Uterus (tissue), 4 donors: ENCODE measurements at places on chromosomes 6 and 20.

- DNase-seq = no peak
These were observed 43.0 kb downstream of the RALGAPB start for GRCh38 chr20:38515631-38516030.

GRCh38 chr20:24727795-24728194 is 221.3 kb upstream of the CST7 start:
- DNase-seq = no peak

DNA sequence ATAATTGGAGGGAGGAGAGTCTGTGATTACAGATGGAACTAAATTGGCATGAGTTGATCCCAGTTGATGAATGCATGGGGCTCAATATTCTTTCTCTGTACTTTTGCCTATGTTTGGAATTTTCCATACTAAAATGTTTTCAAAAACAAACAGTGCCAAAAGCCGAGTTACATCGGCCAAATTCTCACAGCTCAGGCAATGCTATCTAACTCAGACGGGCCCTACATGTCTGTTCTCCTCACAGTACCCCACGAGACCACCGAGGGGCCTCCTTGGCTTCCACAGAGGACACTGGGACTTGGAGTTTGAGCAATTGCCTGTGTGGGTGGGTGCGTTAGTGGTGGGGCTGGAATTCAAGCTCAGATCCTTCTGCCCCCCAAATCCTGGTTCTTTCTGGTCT is 413.2 kb downstream of the CDH26 start:
- DNase-seq = no peak

DNA sequence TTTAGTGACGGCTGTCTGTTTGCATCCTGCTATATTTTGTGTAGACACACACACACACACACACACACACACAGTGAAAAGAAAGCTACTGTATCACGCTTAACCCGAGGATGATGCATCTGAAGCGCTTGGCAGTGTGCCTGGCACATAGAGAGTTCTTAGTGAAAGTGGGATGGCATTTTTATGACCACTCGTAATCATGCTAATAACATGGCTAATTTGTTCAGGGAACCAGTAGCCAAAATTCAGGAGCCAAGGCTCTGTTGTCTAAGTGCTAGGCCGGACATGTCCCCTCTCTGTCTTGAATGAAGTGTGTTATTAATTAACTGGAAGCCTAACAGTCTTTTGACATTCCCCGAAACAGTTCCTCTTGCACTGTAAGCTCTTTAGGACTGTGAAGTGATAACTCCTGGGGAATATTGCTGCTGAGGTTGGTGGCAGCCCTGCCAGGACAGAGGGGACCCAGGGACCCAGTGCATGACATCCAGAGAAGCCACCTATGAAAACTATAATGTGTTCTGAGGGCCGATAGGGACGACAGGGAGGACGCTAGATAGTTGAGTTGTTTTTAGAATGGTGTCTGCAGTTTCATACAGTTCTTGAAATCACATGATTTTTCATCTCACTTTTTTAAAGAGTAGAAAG is 45.0 kb upstream of the IRF4 start:
- peak; percentile 44 for DNase-seq

DNA sequence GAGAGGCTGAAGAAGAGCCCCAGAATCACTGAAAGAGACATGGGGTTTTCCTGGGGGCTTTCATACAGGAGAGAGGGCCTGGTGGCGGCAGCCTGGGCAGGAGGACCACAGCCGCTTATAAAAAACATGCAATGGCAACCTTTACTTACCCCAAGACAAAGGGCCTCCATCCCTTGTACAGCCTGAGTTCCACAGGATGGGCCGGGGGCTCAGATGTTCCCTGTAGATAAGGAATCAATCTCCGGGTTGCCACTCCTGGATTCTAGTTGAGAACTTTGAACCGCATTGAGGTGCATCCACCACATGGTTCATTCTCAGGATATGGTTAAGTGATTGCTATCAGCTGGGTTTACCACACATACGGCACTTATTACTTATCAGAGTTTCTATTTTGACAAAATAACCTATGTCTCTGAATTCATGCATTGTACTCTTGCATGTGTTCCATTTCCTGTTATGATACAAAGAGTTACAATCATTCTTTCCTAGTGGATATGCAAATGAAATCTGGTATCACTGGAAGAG is 677.6 kb downstream of the KIF16B start:
- no peak for DNase-seq

DNA sequence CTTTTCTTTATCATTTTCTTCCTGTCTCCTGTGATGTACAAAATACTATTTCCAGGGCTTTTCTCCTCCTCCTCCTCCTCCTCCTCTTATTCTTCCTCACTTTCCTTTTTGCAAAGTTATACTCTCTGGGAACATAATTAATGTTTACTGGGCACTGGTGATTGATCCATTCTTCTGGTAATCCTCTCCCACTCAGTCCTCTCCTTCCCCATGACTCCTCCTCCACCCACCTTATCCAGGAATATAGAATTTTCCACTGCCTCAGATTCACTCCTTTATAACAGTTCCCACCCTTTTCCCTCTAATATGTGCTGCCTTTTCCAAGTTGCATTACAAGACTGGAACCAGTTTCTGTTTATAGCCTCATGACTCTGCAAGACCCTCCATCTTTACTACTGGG is 62.5 kb upstream of the IYD start:
- DNase-seq = no peak

GRCh38 chr20:51542571-51543421 is at the start of gene NFATC2:
Gene NFATC2, minus strand, starts transcription at chr20:51542719. Its CDS starts 220 bp downstream, at chr20:51542499.
- no peak for DNase-seq

GRCh38 chr6:142408409-142408808 is 106.6 kb downstream of the ADGRG6 start:
- DNase-seq = no peak

GRCh38 chr6:46381057-46381456 is 110.2 kb downstream of the RCAN2 start:
- no peak for DNase-seq

- no peak for DNase-seq
These were observed 74.6 kb upstream of the NNAT start for GRCh38 chr20:37446286-37447032.

- no peak for DNase-seq
These were observed 14.7 kb upstream of the CCDC167 start for GRCh38 chr6:37514321-37514771.

GRCh38 chr20:9427430-9428291 is 86.7 kb upstream of the LAMP5 start:
- DNase-seq = no peak

- peak; percentile 78 for DNase-seq
These were observed at the start of gene SIRPA for GRCh38 chr20:1894951-1895673. Gene SIRPA, plus strand, starts transcription at chr20:1895407. Its CDS starts 41 bp downstream, at chr20:1895448.

GRCh38 chr6:94350833-94351232 is 931.5 kb upstream of the EPHA7 start:
- DNase-seq = no peak

DNA sequence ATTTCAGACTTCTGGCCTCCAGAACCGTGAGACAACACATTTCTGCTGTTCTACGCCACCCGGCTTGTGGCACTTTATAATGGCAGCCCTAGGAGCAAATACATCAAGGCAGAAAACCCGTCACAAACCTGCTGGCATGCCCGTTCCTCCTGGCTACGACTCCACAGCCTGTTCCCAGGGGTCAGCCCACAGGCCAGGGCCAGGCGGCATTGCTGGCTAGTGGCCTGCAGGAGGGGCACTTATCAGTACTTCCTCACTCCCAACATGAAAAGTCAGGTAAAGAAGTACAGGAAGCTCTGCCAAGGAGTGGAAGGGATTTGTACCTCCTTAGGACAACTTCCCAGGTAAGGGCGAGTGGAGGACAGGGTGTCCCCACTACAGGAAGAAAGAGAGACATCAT is 223.1 kb upstream of the AGPAT4 start:
- no peak for DNase-seq

DNA sequence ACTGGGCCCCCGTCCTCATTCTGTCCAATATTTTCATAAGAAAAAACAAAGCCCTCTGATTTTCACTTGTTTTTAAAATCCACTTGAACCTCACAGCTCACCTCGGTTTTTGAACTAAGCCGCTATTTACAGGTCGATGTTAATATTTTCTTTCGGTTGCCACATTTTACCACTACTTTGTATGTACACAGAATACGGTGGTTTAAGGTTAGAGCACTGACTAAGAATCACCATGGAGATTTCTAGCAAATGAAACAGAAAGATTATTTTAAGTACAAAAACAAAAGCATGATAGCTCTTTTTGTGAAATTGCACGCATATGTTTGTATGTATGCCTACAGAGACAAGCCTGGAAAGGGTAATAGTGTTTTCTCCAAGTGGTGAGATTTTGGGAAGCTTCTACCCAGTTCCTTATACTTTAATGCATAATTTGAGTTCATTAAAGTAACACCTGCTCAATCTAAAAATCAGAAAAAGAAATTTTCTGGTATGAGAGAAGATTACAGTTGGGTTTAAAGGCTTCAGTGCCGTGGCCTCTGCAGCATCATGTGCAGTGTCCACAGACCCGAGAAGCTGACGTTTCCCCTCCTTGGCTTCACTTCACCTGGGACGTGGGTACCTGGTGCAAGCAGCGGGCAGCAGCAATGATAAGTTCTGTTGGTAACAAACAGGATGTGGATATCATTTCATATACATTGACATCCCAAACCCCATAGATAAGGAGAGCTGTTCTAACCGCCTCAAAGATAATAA is 144.0 kb downstream of the UST start:
- DNase-seq = no peak

- peak; percentile 78 for DNase-seq
These were observed 80.7 kb upstream of the CCN6 start for GRCh38 chr6:111973118-111973761.

GRCh38 chr20:61259741-61260140 is 7.7 kb downstream of the CDH4 start:
- no peak for DNase-seq

DNA sequence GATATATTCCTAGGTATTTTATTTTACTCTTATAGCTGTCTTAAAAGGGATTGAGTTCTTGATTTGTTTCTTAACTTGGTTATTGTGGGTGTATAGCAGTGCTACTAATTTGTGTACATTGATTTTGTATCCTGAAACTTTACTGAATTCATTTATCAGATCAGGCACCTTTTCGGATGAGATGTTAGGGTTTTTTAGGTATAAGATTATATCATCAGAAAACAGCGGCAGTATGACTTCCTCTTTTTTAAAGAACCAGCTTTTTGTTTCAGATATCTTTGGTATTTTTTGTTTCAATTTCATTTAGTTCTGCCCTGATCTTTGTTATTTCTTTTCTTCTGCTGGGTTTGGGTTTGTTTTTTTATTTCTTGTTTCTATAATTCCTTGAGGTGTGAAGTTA is 382.4 kb upstream of the ADGRB3 start:
- DNase-seq = no peak

GRCh38 chr20:33165416-33166055 is 2.4 kb upstream of the BPIFA2 start:
- no peak for DNase-seq

DNA sequence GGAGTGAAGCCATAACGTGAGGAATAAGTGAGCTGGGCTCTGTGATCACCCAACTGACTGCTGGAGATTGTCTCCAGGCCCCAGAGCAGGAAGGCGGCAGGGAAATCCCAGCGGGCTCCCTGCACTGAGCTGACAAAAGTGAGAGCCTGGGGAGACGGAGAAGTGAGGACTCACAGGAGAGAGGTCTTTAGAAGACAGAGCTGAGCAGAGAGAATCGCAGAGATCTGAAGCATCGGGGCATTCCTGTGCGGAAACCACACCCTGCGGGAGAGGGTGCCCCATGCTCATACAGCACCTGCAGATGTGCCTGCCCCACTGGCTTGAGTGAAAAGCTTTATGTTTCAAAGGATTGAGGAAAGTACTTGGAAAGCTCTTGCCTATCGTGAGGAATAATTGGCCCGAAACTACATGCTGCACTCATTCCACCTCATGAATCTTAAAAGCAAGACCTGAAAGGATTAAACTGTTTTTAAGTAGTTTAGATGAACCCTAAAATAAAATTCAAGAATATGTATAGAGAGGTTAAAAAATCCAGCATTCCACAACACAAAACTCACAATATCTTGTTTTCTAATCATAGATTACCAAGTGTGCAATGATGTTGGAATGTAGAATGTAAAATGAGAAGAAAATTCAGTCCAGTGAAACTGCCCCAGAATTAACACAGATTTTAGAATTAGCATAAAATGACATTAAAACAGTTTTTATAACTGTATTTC is 17.7 kb upstream of the THBS2 start:
- no peak for DNase-seq

- no peak for DNase-seq
These were observed 21.3 kb downstream of the MTFR2 start for GRCh38 chr6:136228814-136229213.

- no peak for DNase-seq
These were observed 17.6 kb downstream of the GHRH start for GRCh38 chr20:37243937-37244571.

DNA sequence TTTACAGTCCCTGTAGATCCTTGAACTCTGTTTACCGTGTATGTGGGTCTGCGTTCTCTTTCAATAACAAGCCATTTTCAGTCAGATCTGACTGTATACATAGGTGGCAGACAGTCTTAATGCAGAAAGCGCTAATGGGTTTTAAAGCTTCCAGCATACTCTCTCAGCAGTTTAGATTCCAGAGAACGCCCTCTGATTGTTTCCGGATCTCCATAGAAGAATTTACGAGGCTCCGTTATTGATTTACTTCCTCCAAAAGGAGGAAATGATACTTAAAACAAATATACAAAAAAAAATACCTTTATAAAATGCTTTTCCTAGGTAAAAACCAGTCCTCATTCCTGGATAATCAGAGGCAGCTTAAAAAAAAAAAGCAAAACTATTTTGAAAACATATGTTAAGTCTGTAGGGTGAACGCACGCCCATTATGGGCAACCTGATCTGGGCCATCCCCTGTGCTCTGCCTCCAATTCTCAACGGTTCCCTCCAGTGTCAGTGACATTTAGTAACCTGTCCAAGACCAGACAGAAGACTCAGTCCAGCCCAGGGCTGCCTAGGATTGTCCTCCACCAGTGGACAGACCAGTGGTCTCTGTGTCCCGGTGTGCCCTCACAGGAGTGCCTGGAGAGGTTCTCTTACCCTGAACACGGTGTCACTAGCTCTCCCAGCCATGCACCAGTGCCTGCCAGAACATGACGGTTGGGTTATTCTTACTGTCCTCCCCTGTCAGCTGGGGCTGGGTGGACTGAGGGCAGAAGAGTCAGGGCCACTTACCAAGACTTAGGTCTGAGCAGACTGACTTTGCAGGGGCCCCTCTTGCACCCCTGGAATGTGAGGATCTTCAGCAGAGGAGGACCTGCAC is 217.3 kb downstream of the ARID1B start:
- DNase-seq = no peak

DNA sequence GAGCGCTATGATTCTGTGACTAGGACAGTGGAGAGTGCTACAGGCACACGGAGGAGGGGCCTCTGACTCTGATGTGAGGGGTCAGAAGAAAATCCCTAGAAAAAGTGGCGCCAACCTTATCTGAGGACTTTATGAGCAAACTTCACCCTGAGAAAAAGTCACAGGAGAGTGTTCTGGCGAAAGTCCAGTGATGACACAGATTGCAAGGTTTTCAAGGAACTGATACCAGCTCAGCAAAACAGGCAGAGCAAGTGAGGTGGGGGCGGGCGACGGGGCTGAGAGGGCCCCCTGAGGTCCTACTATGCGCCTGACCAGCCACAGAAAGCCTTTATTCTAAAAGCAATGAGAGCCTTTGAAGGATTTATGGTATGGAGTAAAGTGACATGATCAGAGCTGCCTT is 73.3 kb downstream of the SLC22A23 start:
- no peak for DNase-seq

- no peak for DNase-seq
These were observed 176.0 kb downstream of the SASH1 start for GRCh38 chr6:148518511-148519156.

- DNase-seq = no peak
These were observed 110.2 kb downstream of the MYLK4 start for GRCh38 chr6:2640551-2640950.

- DNase-seq = no peak
These were observed 356.0 kb downstream of the BMP2 start for GRCh38 chr20:7123457-7123856.
